A549 treated with dexamethasone at 1 μM for 4 hours (cell line): ENCODE measurements at places on chromosomes 12 and 14. TPM values are rescaled to one million over a fixed set of nuclear protein-coding genes. Genes with fewer than 3 reads are reported as not detected.

Gene OR6C2
- not detected in 5 replicates for total RNA-seq

Gene RNASE4
- 5.4 to 9.5 TPM (median 8.4 TPM) in 5 replicates for total RNA-seq

Gene ASB2
- 0.32 to 0.76 TPM (median 0.38 TPM) in 5 replicates for total RNA-seq

Gene RIC8B
- total RNA-seq: 7.9 to 9.8 TPM (median 9.3 TPM) in 5 replicates

Gene RAD9B
- total RNA-seq: 0.19 to 0.30 TPM (median 0.23 TPM) in 5 replicates

Gene CPNE6
- 0.06 to 0.34 TPM (median 0.13 TPM) in 5 replicates for total RNA-seq

Gene ORAI1
- 21.0 to 34.2 TPM (median 32.3 TPM) in 5 replicates for total RNA-seq

Gene ADAM21
- 0.08 TPM in 1 of 5 replicates, not detected in the others for total RNA-seq

Gene LRTM2
- 0.05 to 0.15 TPM (median 0.06 TPM) in 3 of 5 replicates, not detected in the others for total RNA-seq

Gene DHRS2
- 5.5 to 8.7 TPM (median 6.3 TPM) in 5 replicates for total RNA-seq

Gene ADAMTS20
- total RNA-seq: not detected in 5 replicates

Gene PLCZ1
- total RNA-seq: not detected in 5 replicates

Gene CEP170B
- 13.7 to 29.4 TPM (median 25.8 TPM) in 5 replicates for total RNA-seq

Gene SLC35F4
- not detected in 5 replicates for total RNA-seq

Gene TAS2R13
- total RNA-seq: not detected in 5 replicates

Gene CDCA3
- total RNA-seq: 66.7 to 77.6 TPM (median 68.2 TPM) in 5 replicates

Gene MYH6
- total RNA-seq: 0.05 to 0.15 TPM (median 0.12 TPM) in 5 replicates

Gene LRRK2
- 1.1 to 1.9 TPM (median 1.3 TPM) in 5 replicates for total RNA-seq

Gene GMFB
- 33.0 to 74.8 TPM (median 43.4 TPM) in 5 replicates for total RNA-seq

Gene PSMB5
- total RNA-seq: 285 to 323 TPM (median 302 TPM) in 5 replicates

Gene TSPAN11
- 0.06 to 0.15 TPM (median 0.13 TPM) in 5 replicates for total RNA-seq

Gene CCND2
- total RNA-seq: 0.01 to 0.02 TPM in 2 of 5 replicates, not detected in the others

Gene ERBB3
- 1.1 to 1.7 TPM (median 1.3 TPM) in 5 replicates for total RNA-seq

Gene AMN1
- total RNA-seq: 8.7 to 11.4 TPM (median 10.1 TPM) in 5 replicates

Gene GUCY2C
- total RNA-seq: 0.03 TPM in 1 of 5 replicates, not detected in the others

Gene KRT77
- total RNA-seq: not detected in 5 replicates

Gene JPH4
- total RNA-seq: 0.07 to 0.14 TPM (median 0.13 TPM) in 5 replicates

Gene GALNT9
- total RNA-seq: 3.2 to 5.6 TPM (median 4.0 TPM) in 5 replicates

Gene KRT78
- 0.12 to 0.36 TPM (median 0.19 TPM) in 4 of 5 replicates, not detected in the other for total RNA-seq

Gene TFCP2
- total RNA-seq: 17.6 to 21.6 TPM (median 21.1 TPM) in 5 replicates

Gene OTOGL
- not detected in 5 replicates for total RNA-seq

Gene CMAS
- 38.9 to 42.7 TPM (median 41.6 TPM) in 5 replicates for total RNA-seq

Gene RPS6KL1
- total RNA-seq: 0.17 to 0.56 TPM (median 0.41 TPM) in 5 replicates

Gene GARIN6
- not detected in 5 replicates for total RNA-seq

Gene PPP1R3E
- 3.0 to 4.2 TPM (median 4.2 TPM) in 5 replicates for total RNA-seq

Gene GYS2
- total RNA-seq: 0.06 to 0.23 TPM (median 0.18 TPM) in 3 of 5 replicates, not detected in the others

Gene BICDL1
- 2.6 to 5.1 TPM (median 4.5 TPM) in 5 replicates for total RNA-seq

Gene SIRT4
- total RNA-seq: 0.57 to 1.0 TPM (median 0.65 TPM) in 5 replicates

Gene ABCD2
- 0.01 TPM in 1 of 5 replicates, not detected in the others for total RNA-seq

Gene KRT82
- not detected in 5 replicates for total RNA-seq

Gene SLC6A12
- total RNA-seq: 0.99 to 1.5 TPM (median 1.2 TPM) in 5 replicates

Gene GALNT16
- 2.4 to 3.3 TPM (median 3.1 TPM) in 5 replicates for total RNA-seq

Gene SOAT2
- total RNA-seq: 0.17 to 0.27 TPM (median 0.26 TPM) in 5 replicates

Gene KRT3
- 0.05 to 0.06 TPM (median 0.05 TPM) in 3 of 5 replicates, not detected in the others for total RNA-seq

Gene NPFF
- total RNA-seq: not detected in 5 replicates

Gene IRF9
- 15.8 to 20.8 TPM (median 16.9 TPM) in 5 replicates for total RNA-seq

Gene ERG28
- 13.5 to 15.6 TPM (median 15.1 TPM) in 5 replicates for total RNA-seq

Gene NFE2
- 0.07 TPM in 1 of 5 replicates, not detected in the others for total RNA-seq

Gene KRT86
- 26.6 to 30.4 TPM (median 27.1 TPM) in 5 replicates for total RNA-seq

Gene PRB4
- not detected in 5 replicates for total RNA-seq

Gene RFX4
- 0.02 to 0.07 TPM (median 0.04 TPM) in 4 of 5 replicates, not detected in the other for total RNA-seq
